ENCODE measurements at places on chromosomes 4 and X.

GRCh38 chr4:87469390-87469789 is 47.0 kb downstream of the NUDT9 start:
- DNase-seq: no peak

GRCh38 chr4:26907731-26908599 is 47.3 kb downstream of the STIM2 start:
- DNase-seq: no peak

GRCh38 chr4:126564283-126564854 is 1068.4 kb upstream of the INTU start:
- no peak for DNase-seq

DNA sequence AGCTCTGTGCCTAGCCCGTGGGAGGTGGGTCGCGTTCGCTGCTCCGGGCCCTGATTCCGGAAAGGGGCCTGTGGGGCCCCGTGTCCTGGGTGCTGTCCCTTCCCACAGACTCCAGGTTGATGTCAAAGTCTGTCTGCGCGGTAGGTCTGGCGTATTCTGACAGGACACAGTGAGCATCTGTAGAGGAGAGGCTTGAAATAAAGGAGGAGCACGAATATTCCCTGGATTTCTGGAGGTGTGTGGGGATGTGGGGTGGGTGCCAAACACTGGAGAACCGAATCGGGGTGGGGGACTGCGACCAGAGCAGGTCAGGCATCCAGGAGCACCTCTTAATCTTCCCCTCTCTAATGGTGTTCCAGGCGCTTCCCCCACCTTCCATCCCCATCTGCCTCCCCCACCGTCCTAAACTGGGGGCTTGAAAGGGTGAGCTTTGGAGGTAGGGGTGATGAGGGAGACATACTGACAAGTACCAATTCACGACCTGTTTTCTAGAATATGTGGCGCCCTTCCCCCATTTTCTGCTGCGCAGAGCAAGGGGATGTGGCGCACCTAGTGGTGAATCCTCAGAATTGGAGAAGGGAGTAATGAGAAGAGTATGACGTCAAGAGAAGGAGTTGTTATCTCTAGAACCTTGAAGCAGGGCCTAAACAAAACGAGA is 877 bp downstream of the GPRASP1 start:
- no peak for DNase-seq

DNA sequence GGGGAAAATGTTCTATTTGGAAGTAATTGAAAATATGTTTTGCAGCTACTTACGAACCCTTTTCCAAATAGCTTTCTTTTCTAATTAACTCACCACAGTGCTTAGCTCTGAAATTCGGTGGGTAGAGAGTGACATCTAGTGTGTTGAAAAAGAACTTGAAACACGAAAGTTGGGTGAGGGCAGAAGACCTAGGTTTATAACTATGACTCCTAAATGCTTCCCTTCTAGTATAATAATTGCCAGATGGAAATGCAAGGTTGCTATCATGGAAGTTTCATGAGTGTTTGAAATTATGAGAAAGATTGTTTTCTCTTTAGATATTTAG is 77.3 kb upstream of the NOCT start:
- no peak for DNase-seq

GRCh38 chr4:175806727-175807126 is 5.3 kb downstream of the GPM6A start:
- no peak for DNase-seq

DNA sequence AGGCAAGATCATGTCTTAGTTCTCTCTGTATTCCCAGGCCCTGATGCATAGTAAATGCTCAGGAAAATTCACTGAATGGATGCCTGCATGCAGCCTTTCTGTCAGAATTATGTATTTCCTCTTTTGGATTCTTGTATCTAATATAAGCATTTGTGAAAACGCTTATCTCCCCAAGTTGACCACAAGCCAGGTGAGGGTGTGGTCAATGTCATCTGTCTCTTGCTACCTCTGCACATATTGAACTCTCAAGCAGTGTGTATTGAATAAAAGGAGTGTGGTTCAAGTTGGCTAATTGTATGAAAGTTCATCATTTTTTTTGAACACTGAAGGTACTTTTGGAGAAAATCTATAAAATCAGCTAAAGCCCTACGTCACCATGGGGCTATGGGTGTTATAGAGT is 84.3 kb downstream of the CNGA2 start:
- DNase-seq: no peak

DNA sequence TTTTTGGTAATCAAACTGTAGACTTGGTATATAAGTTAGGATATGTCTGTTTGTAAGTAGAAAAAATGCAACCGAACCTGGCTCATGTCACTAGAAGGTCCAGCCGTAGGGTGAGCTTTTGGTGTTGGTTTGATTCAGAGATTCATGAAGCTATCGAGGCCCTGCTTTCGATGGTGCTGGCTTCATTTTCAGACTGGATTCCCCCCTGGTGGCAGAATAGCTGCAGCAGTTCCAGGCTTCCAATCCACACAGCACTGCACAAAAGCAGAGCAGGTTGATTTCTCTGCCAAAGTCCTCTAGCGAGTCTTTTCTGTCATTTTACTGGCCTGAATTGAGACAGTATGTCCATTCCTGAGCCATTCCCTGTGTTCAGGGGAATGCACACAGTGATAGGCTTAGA is 33.1 kb downstream of the PDK3 start:
- no peak for DNase-seq

DNA sequence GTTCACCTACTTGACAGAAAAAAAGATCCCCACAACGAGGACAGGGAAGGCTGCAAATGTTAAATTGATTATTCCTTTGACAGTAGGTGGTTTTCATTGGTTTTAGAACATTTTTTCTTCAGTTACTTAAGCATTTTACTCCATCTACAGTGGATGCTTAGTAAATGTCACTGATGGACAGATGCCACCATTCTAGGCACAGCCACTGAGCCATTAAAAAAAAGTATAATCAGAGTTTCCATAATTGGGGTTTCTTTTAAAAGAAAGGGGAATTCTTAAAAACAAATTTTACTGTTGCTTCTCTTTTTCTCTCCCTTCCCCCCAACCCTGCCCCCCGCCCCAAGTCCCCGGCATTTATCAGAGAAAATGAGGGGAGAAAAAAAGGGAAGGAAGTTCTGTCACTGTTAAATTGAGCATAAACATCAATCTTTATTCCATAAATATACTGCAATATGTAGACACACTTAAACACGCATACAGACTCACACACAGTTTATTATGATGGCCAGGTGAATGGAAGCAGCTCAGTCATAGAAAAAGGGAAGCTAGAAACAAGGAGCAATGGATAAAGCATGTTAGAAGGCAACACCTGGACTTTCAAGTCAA is 79.7 kb upstream of the PRPS2 start:
- DNase-seq: no peak

DNA sequence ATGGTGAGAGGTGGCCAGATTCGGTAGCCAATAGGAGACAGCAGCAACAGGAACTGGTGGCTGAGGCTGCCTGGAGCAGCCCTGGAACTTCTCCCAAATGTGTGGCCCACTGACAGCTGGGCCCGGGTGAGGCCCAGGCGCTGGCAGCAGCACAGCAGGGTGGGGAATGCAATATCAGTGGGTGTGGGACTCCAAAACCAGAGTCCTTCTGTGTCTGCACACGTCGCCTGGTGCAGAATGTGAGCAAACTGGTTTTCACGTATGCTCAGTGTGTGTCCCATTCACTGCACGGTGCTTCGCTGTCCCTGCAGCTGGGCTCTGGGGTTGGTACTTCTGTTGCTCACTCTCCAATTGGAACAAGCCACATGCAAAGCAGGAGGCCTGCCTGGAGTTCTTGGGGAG is 14.4 kb upstream of the CENPU start:
- no peak for DNase-seq

DNA sequence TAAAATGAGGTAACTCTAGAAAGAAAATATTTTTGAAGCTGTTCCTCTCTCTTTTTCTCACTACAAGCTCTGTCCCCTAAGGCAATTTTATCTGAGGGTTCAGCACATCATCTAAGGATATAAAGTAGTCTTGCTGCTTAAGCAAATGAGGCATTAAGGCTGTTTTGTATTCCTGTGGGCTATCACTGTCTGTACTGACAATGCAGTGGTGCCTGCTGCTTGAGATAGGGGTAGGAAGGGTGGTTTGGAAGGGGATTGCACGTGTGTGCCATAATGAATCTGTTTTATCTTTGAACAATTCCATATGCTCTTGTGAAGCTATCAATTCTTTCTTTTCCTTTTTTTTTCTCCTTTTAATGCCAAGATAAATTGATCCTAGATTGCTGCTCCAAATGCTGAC is 128.0 kb upstream of the ATOH1 start:
- DNase-seq: no peak

DNA sequence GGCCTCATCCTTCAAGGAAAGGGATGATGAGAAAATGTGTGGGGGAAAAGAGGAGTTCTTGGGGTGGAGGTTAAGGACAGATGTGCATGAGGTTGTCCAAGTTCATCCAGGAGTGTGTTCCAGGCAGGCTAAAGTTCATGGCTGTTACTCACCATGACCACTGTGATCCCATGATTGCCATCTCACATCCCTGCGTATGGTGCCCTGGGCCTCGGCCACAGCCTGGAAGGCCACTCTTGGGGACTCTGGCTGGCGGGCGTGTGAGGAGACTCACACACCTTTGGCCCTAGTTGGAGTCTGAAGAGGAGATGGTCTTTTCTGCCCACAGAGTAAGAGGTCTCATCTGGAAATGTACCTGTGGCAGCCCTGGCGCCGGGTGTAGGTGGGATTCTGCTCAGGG is 7.4 kb upstream of the LOC101059915 start:
- no peak for DNase-seq

GRCh38 chr4:173288698-173289352 is 45.3 kb downstream of the HMGB2 start:
- DNase-seq: no peak

DNA sequence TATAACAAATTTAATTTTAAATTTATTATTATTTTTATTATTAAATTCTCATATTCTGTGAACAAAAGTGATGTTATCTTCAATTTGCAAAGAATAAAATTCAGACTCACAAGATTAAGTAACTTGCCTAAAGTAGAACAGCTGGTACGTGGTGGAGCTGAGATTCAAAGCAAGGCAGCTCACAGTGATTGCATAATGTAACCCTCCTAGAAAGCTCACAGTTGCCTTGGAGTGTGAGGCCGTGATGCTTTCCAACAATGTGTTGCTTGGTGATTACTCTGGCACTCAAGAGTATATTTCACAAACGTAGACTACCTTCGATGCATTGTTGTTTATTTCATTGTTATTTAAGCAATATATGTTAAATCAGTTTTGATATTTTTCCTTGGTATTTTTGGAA is 1039.2 kb upstream of the PABPC4L start:
- DNase-seq: no peak

DNA sequence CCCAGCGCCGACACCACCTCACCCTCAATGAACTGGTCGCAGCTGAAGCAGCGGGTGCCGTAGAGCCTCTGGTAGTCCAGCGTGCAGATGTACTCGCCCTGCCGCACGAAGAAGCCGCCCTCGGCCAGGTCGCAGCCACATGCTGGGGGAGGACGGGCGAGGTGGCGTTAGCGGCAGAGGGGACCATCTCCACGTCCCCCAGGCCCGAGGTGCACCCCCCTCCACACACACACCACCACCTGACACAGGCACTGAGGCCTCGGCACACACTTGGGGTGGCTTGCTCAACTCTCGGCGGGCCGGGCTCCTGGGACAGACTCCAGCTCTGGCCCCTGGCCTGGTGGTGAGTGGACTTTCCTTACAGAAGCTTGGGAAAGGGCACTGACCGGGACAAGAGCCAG is 61.5 kb downstream of the ABLIM2 start:
- DNase-seq: no peak

GRCh38 chr4:42436928-42437565 is 39.8 kb downstream of the SHISA3 start:
- no peak for DNase-seq

- DNase-seq: no peak
Measured at GRCh38 chr4:123438031-123438430, 41.4 kb downstream of the SPRY1 start.

DNA sequence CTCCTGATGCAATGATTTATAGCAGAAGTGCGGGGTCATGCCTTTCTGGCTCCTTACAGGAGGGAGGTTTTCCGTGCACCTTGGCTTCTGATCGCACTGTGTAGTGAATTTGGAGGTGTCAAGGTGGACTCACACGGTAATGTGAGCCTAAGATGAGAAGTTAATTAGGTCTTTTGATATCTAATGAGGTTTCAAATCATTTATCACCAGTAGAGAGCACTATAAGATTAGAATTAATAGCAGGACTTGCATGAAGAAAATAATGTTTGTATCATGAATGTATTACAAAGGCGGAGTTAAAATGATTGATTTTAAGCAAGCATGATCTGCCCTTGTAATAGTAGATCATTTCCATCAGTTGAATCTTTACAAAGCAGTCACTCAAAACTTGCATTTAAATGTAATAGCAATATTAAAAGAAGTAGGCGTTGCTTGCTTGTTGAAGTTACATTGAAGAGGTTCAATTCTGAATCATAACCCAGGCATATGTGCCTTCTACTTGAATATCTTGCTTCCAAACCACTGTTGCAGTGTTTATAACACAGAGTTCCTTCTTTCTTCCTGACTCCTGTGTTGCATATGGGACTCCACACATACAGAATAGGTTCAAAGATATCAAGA is 152.1 kb downstream of the FMR1NB start:
- no peak for DNase-seq

DNA sequence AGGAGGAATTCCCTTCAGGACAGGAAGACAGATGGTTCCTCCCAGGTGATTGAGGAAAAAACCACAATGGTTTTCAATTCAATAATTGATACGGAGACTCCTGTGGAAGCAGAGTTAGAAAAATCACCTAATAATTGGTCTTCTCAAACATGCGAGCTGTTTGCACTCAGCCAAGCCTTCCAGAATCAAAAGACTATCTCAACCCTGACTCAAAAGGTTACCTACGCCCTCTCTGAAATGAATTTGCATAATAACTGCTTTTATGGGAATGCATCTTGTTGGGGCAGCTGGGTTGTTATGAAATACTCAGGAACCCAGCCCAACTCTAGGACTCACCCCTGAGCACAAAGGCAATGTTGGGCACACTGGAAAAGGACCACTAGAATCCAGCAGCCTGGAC is 66.9 kb upstream of the ARSJ start:
- DNase-seq: no peak

- no peak for DNase-seq
Measured at GRCh38 chrX:72349190-72349589, 43.5 kb upstream of the CITED1 start.

DNA sequence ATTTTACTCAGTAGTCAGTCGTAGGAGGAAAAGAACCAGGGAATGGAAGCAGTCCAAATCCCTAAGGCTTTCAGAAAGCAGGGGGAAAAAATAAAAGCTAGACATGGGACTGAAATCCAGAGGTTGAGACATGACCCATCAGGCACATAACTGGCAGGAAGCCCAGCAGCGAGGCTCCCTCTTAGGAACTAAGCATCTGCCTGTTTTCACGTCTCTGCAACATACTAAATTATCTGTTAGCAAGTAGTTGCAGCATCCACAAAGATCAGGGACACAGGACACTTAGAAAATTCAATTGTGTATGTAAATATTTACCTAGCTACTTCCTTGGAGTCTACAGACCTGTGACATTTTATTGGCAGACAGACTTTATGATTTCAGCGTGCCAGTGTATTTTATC is 118.0 kb upstream of the EDNRA start:
- no peak for DNase-seq

DNA sequence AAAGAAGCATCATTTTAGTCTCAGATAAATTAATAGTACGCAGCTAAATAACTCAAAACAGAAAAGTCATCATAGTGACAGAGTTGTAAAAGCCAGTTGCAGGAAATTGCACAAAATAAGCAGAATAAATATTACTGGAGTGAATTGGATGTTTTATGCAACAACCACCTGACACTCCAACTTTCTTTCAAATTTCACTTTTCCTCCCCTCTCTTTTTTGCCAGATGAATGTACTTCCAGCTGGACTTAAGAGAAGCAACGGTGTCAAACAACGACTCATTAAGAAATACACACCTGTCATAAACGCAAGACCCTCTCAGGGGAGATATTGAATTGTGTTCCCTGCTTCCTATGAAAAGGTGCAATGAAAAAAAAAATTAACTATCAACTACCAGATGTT is 120.2 kb upstream of the HCCS start:
- DNase-seq: no peak

Measured in stimulated activated CD8-positive, alpha-beta memory T cell treated with anti-CD3 and anti-CD28 coated beads, Interleukin-7, amount 100 ng/mL, for 1 hour (primary cell).